ENCODE measurements at places on chromosomes 3 and 15. TPM values are rescaled to one million over a fixed set of nuclear protein-coding genes. Genes with fewer than 3 reads are reported as not detected.

DNA sequence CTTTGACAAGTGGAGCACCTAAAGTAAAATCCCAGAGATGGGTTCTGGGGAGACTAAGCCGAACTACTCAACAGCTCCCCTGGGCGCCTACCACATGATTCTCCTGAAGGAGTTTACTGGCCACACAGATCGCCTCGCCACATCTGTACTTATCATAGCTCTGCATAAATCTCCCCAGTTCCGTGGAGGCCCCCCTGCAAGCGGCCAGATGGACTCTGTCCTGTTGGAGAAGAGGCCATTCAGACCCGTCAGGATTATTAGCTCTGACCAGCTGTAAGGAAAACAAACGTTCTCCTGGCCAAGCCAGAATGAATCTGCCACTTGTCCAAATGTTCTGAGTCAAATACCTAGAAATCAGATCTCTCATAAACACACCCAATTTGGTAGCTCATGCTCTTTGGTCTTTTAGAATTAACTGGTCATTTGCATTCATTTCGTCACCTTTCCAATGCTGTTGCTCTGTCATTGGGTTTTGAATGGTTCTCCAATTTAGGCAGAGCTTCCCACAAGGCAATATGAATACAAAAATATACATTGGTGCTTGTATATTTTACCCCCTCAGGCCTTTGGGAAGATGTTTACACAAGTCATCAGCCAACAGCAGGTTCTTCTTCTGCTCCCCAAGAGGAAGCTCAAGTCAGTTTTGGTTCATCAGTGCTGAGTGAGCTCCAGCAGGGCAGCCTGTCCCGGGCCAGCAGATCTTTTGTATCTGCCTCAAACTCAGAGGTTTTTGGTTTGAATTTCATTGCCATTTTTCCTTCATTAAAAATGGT, 124.5 kb downstream of the THSD4 start:
- no peak for DNase-seq
- peaks cover 8% of the 10 kb centered on the region for H3K27me3 ChIP-seq
- H3K27ac ChIP-seq: no peak overlapping the region
- no peaks in the 10 kb centered on the region for H3K4me1 ChIP-seq
- no peak overlapping the region for H3K4me3 ChIP-seq

- no peaks in the 10 kb centered on the region for H3K4me1 ChIP-seq
- H3K27me3 ChIP-seq: no peaks in the 10 kb centered on the region
- H3K27ac ChIP-seq: no peak overlapping the region
- DNase-seq: no peak
- no peaks in the 10 kb centered on the region for H3K36me3 ChIP-seq
- H3K4me3 ChIP-seq: no peak overlapping the region
These were observed 9.0 kb downstream of the KIF9 start for GRCh38 chr3:47273564-47273963.

The GOLGA6L7 gene
- total RNA-seq: not detected

The CADPS gene
- not detected for total RNA-seq

The KNG1 gene
- total RNA-seq: not detected

The SAMMSON gene
- not detected for total RNA-seq

DNA sequence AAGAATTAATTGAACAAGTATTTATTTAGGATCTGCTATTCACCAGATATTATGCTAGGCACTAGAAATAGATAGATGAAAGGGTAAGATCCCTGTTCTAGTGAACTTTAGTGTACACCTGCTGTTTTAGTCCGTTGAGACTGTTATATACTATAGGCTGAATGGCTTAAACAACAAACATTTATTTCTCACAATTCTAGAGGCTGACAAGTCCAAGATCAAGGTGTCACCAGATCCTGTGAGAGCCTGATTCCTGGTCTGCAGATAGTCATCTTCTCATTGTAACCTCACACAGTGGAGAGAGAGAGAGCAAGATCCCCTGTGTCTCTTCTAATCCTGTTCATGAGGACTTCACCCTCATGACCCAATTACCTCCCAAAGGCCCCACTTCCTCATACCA, 281.4 kb upstream of the KCNH8 start:
- no peak overlapping the region for H3K4me3 ChIP-seq
- peaks cover 34% of the 10 kb centered on the region for H3K4me1 ChIP-seq
- no peak for DNase-seq
- H3K36me3 ChIP-seq: no peaks in the 10 kb centered on the region
- H3K27me3 ChIP-seq: no peaks in the 10 kb centered on the region

The CD96 gene
- total RNA-seq: 61.8 TPM

DNA sequence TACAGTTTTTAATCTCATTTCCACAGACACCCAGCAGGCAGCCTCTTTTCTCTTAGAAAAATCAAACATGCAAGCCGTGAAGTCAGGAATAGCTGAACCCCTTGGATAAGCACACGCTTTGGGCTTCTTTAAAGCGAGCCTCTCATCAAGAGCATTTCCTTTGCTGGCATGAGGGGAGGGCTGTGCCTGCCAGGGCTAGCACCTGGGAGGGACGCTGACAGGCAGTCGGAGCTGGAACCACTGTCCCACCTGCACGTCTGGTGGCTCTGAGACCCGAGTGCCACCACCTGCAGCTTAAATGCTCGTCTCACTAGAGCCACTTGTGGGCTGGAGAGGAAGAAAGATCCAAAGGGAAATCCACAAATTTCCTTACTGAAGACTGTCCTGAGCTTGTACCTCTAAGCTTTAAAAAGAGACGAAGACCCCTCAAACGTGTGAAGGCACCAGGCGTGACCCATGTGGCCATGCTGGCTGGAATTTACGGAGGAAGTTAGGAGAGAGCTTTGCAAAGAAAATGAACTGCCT, 9.4 kb downstream of the MAP6D1 start:
- no peaks in the 10 kb centered on the region for H3K27me3 ChIP-seq
- H3K4me3 ChIP-seq: no peak overlapping the region
- H3K4me1 ChIP-seq: peaks cover 4% of the 10 kb centered on the region
- DNase-seq: no peak

DNA sequence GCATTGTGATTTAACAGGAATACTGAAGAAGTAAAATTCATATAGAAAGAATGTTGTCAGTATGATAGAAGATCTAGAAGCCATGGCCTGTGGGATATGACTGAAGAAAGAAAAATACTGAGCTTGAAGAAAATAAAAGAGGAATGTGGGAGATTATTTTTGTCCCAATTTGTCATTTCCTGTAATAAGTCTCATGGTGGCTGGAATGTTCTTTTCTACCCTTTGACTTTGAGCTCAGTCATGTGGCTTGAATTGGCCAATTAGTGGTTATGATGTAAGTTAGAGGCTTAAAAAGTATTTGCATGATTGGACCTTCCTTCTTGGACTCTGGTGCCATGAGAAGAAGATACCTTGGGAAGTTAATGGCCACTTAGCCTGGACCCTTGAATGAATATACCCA, 14.1 kb downstream of the APH1B start:
- no peak overlapping the region for H3K4me3 ChIP-seq
- no peak for DNase-seq
- H3K27me3 ChIP-seq: no peaks in the 10 kb centered on the region
- H3K27ac ChIP-seq: no peak overlapping the region

Measured in activated naive CD4-positive, alpha-beta T cell treated with anti-CD3 and anti-CD28 coated beads for 36 hours (primary cell).